ENCODE measurements at places on chromosomes 7 and 10. TPM values are rescaled to one million over a fixed set of nuclear protein-coding genes. Genes with fewer than 3 reads are reported as not detected.

CNNM1 gene
- total RNA-seq: 0.36 TPM

FOXI2 gene
- not detected for total RNA-seq

CYP26C1 gene
- 0.15 TPM for total RNA-seq

TAS2R3 gene
- not detected for total RNA-seq

CALCR gene
- 0.20 TPM for total RNA-seq

DOCK4 gene
- total RNA-seq: 43.0 TPM

GPR146 gene
- 4.4 TPM for total RNA-seq

C10orf62 gene
- total RNA-seq: not detected

SPDYE2 gene
- total RNA-seq: not detected

SDHAF3 gene
- 8.0 TPM for total RNA-seq

NUTM2A gene
- 1.1 TPM for total RNA-seq

DNA sequence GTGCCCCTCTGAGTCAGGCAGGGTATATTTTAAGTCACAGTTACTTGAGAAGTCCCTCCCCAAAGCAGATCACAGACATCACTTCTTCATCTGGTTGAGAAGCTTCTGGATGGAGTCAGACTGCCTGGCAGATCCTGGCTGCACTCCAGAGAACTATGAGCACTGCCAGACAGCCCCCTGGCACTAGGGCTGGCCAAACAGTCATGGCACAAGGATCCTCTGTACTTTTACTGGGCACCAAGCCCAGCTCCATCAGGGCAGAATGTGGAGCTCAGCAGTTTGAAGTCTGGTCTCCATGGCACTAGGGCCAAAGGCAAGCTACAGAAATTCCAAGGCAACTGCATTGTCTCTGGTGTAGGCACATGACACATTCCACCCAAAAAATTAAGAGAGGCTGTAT is 162.1 kb downstream of the NRG3 start:
- no peak overlapping the region for H3K27ac ChIP-seq
- no peaks in the 10 kb centered on the region for H3K36me3 ChIP-seq

GRCh38 chr7:101161692-101162471 is 3.5 kb downstream of the VGF start:
- peaks cover 17% of the 10 kb centered on the region for H3K36me3 ChIP-seq
- peak overlapping the region; percentile 57 for H3K4me3 ChIP-seq

- H3K4me1 ChIP-seq: peaks cover 38% of the 10 kb centered on the region
- H3K4me3 ChIP-seq: no peak overlapping the region
- no peak for DNase-seq
- H3K27ac ChIP-seq: no peak overlapping the region
- no peaks in the 10 kb centered on the region for H3K27me3 ChIP-seq
Measured at GRCh38 chr7:44625526-44626471, 19.4 kb downstream of the OGDH start.

GRCh38 chr10:123635745-123636144 is 30.4 kb upstream of the GPR26 start:
- no peaks in the 10 kb centered on the region for H3K4me1 ChIP-seq
- H3K27ac ChIP-seq: no peak overlapping the region
- no peak overlapping the region for H3K4me3 ChIP-seq
- no peaks in the 10 kb centered on the region for H3K27me3 ChIP-seq
- no peaks in the 10 kb centered on the region for H3K36me3 ChIP-seq

GRCh38 chr7:29109899-29110298 is 36.4 kb downstream of the CPVL start:
- H3K27ac ChIP-seq: no peak overlapping the region
- H3K36me3 ChIP-seq: no peaks in the 10 kb centered on the region
- no peak overlapping the region for H3K4me3 ChIP-seq
- H3K4me1 ChIP-seq: peaks cover 11% of the 10 kb centered on the region
- DNase-seq: no peak
- no peaks in the 10 kb centered on the region for H3K27me3 ChIP-seq

DNA sequence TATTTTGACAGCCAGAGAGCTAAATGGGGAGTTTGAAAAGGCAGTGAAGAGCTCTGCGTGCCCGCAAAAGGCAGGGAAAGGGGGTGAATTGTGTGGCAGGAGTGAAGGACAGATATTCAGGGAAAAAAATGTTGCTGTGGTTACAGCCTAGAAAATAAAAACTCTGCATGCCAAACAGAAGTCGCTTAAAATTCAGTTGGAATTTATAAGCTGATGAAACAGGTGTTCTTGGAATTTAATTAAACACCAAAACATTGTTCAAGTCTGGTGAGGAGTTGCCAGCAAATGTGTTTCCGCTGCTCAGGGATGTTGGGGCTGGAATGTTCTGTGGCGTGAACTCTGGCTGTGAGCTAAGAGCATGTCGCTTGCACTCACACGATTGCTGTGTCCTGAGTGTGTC is 169.3 kb downstream of the ADRA2A start:
- H3K27ac ChIP-seq: no peak overlapping the region
- peaks cover 18% of the 10 kb centered on the region for H3K27me3 ChIP-seq
- H3K36me3 ChIP-seq: no peaks in the 10 kb centered on the region
- no peaks in the 10 kb centered on the region for H3K4me1 ChIP-seq
- H3K4me3 ChIP-seq: no peak overlapping the region

- H3K4me1 ChIP-seq: peaks cover 31% of the 10 kb centered on the region
- H3K36me3 ChIP-seq: no peaks in the 10 kb centered on the region
- no peak overlapping the region for H3K27ac ChIP-seq
- peaks cover 5% of the 10 kb centered on the region for H3K27me3 ChIP-seq
- H3K4me3 ChIP-seq: no peak overlapping the region
Measured at GRCh38 chr7:96949766-96950165, 55.6 kb upstream of the DLX6 start.

DNA sequence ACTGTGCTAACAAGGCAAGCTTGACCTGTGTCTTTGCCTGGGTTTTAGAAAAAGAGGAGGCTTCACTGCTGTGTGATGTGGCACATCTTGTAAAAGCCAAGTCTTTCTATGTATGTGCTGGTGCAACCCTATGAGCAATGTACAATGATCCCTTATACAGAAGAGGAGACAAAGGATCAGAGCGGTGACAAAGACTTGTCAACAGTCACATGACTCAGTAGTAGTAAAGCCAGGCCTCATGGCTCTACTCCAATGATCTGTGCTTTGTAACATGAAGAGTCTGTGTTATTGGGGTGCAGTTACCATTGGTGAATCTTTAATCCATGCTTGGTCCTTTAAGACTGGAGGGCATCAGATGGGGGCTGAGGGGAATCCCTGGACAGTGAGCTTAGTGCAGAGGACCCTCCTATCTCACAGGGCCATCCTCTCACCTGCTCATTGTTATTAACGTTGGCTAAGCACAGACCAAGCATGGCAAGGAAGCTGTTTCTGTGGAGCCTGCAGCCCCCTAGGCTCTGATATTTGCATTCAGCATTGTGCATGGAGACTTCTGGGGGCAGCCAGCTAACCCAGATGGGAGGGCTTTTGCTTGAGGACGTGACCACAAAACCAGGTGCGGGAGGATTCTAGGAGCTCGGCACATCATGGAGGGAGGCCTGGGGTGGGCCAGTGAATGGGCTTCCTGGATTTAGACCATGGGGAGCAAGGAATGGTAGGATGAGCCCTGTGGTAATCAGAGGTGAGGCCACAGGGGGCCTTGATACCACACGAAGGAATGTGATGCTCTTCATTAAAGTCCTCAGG is 308.8 kb upstream of the ZNF32 start:
- peaks cover 3% of the 10 kb centered on the region for H3K27me3 ChIP-seq
- H3K27ac ChIP-seq: no peak overlapping the region
- H3K4me1 ChIP-seq: peaks cover 20% of the 10 kb centered on the region
- no peak for DNase-seq
- H3K4me3 ChIP-seq: no peak overlapping the region

DNA sequence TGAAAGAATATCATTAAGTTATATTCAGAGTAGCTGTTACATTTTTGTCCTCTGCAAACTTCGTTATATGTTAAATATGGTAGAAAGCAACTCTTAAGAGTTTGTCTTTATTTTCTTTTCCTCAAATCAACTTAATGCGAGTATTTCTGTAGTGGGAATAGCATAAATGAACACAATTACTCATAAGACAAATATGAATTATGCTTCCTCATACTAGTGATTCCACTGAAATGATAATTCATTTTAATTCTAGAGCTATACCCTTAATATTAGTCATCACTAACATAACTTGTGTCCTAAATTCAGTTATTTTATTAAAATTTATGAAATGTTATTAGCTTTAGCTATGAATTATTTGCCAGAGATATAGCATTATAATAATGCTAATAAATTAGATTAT is 820.6 kb upstream of the KCND2 start:
- H3K27ac ChIP-seq: no peak overlapping the region
- H3K27me3 ChIP-seq: peaks cover 2% of the 10 kb centered on the region
- no peaks in the 10 kb centered on the region for H3K36me3 ChIP-seq
- no peak overlapping the region for H3K4me3 ChIP-seq

DNA sequence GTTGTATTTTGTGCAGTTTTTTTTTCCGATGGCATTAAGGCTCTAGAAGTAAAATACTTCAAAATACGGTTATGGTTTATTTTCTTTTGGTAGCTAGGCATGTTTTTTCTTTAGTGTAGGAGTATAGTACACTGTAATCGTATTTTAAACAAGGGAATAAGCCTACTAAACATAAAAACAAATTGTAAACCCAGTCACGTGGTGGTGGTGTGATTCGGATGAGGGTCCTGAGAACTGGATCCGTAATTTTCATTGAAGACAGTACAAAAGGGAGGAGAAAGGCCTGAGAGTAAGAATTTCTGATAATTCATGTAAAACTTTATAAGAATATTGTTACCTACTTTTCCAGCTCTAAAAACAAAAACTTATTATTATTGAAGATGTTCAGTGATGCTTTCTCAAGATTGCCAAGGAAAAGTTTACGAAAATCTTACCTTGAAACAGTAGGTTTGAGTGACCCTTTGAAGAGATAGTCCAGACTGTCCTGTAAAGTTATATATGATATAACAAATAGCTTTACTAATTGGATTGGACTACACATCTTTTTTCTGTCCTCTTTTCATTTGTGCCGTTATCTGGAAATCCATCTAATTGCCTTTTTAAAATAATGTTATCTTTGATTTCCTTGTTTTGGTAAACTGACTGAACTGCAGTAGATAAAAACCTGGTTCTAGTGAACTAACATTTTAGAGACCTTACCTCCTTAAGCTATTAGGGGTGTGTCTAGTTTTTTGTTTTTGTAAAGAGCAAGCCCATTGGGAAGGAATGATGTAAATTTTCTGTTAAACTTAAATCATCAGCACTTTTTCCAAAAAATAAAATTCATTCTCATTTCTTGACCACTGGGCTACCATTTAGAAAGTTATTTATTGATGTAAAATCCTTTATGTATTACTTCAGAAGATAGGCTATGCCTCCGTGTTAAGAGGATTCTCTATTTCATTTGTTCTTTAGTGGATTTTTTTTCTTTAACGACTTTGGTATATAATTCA is 1.0 kb upstream of the PBLD start:
- H3K36me3 ChIP-seq: peaks cover 9% of the 10 kb centered on the region
- H3K27me3 ChIP-seq: no peaks in the 10 kb centered on the region
- peaks cover 70% of the 10 kb centered on the region for H3K4me1 ChIP-seq
- DNase-seq: no peak

GRCh38 chr7:129247087-129247486 is 22.3 kb downstream of the AHCYL2 start:
- no peak for DNase-seq
- no peaks in the 10 kb centered on the region for H3K4me1 ChIP-seq
- H3K27me3 ChIP-seq: no peaks in the 10 kb centered on the region
- peaks cover 4% of the 10 kb centered on the region for H3K36me3 ChIP-seq
- H3K4me3 ChIP-seq: no peak overlapping the region

- H3K4me3 ChIP-seq: no peak overlapping the region
- H3K27ac ChIP-seq: no peak overlapping the region
- peaks cover 4% of the 10 kb centered on the region for H3K36me3 ChIP-seq
- peaks cover 9% of the 10 kb centered on the region for H3K27me3 ChIP-seq
Measured at GRCh38 chr10:29343607-29344038, 54.8 kb downstream of the LYZL1 start.

DNA sequence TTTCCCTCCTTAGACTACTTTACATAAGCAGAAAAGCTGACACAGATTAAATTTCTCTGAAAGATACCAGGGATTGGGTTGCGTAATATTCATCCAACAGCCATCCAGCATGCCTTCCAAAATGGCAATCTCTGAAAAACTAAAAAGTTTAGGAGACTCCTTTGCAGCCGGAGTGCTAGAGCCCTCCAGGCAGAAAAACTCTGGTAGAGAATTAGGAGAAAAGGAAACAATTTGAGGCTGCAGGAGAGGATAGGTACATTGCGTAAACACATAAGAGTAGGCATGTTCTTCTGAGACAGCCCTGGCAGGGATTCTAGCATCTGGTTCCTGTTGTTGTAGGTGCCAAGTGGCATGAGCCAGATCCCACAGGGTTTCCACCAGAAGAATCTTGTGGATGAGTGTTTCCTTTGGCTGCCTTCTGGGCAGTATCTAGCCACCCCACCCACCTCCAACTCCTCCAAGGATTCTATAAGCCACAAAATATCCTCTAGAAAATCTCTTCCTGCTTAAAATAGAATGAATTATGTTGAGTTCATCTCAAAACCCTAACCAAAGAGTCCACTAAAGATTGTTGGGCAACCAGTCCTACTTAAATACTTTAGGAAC is 402.4 kb downstream of the HGF start:
- peaks cover 27% of the 10 kb centered on the region for H3K4me1 ChIP-seq
- peak overlapping the region; percentile 39 for H3K27ac ChIP-seq
- no peaks in the 10 kb centered on the region for H3K27me3 ChIP-seq
- no peak for DNase-seq
- H3K36me3 ChIP-seq: no peaks in the 10 kb centered on the region
- no peak overlapping the region for H3K4me3 ChIP-seq

DNA sequence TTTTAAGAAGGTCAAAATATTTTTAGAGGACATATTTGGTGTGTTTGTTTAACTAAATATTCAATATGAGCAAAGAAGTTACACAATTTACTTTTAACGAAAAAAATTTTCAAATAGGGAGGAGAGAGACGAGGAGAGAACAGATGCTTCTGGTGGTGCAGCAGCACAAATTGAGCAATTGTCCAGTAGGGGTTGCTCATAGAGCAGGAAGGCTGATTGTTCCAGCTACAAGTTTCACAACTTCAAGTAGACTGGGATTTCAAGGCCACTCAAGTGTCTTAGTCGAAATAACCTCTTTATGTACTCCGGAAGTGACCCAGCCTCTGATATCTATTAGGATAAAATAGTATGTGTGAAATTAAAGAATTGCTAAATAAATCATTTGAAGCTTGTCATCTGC is 197.9 kb downstream of the HDAC9 start:
- no peaks in the 10 kb centered on the region for H3K27me3 ChIP-seq
- H3K4me3 ChIP-seq: no peak overlapping the region
- H3K27ac ChIP-seq: no peak overlapping the region
- H3K4me1 ChIP-seq: peaks cover 10% of the 10 kb centered on the region
- DNase-seq: no peak
- no peaks in the 10 kb centered on the region for H3K36me3 ChIP-seq

GRCh38 chr7:343227-343822 is 53.4 kb downstream of the FOXL3 start:
- H3K4me3 ChIP-seq: no peak overlapping the region
- H3K27ac ChIP-seq: no peak overlapping the region
- peaks cover 16% of the 10 kb centered on the region for H3K27me3 ChIP-seq
- DNase-seq: no peak
- H3K4me1 ChIP-seq: no peaks in the 10 kb centered on the region

DNA sequence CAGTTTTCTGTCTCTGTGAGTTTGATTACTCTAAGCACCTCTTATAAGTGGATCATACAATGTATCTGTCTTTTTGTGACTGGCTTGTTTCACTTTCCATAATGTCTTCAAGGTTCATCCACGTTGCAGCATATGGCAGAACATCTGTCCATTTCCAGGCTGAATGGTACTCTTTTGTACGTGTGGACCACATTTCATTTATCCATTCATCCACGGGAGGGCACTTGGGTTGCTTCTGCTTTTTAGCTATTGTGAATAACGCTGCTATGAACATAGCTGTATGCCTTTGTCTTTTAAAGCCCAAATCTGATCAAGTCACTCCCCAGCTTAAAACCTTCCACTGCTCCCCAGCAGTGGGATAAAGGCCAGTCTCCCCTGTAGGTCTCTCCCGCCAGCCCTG is 31.5 kb downstream of the EGFR start:
- no peak overlapping the region for H3K27ac ChIP-seq
- H3K36me3 ChIP-seq: no peaks in the 10 kb centered on the region
- H3K27me3 ChIP-seq: no peaks in the 10 kb centered on the region
- peaks cover 31% of the 10 kb centered on the region for H3K4me1 ChIP-seq
- no peak for DNase-seq

All from chondrocyte (in vitro differentiated cells).